ENCODE measurements at places on chromosomes 3 and 15. TPM values are rescaled to one million over a fixed set of nuclear protein-coding genes. Genes with fewer than 3 reads are reported as not detected.
A peak's percentile ranks its signal among the peaks of the same experiment; 100 is the strongest.

GRCh38 chr3:31516757-31517156 is 16.0 kb upstream of the STT3B start:
- ATAC-seq: no peak

The AP3B2 gene
- total RNA-seq: 0.88 TPM

The GOLGA6L10 gene
- total RNA-seq: 3.9 TPM

The CYP1A1 gene
- total RNA-seq: not detected

DNA sequence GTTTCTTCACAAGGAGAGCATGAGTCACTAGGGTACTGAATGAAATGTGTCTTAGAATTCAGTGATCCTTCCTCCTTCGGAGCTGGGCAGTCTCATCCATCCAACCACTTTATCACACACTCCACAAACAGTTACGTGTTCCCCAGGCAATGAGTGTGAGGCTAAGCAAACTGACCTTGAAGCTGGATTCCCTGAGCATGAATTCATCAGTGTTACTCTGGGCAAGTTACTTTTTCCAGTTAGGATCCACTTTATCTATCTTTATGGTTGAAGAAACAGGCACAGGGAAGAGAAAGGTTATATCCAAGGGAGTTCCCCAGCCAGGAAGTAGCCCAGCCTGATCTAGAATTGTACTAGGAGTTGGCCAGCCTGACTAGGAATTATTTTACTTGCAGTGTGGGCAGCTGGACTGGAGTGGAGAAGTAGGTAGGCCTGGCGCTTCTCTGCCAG is 17.1 kb upstream of the GCNT3 start:
- ATAC-seq: peak; percentile 78

The C15orf61 gene
- total RNA-seq: 2.8 TPM

The CX3CR1 gene
- total RNA-seq: 0.84 TPM

GRCh38 chr3:64988188-64988587 is 300.4 kb upstream of the ADAMTS9 start:
- peak; percentile 89 for ATAC-seq

The AMOTL2 gene
- total RNA-seq: 33.2 TPM

- no peak for ATAC-seq
Measured at GRCh38 chr15:78182336-78182700, 33.2 kb downstream of the IDH3A start.

DNA sequence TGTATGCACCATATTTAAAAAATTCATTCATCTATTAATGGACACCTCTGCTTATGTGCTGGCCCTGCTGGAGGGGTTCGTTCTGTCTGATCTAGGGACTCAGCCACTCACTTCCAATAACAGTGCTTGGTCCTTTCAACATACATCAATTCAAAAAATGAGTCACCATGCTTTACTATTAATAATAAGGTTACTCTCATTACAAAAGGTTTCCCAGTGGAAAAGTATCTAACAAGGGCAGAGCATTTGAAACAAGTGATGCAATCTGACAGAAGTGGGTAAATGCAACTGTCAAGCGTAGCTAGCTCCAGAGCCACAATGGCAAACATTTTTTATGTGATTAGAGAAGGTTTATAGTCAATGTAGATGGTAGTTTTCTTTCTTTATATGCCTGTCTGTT is 67.9 kb upstream of the TNIK start:
- ATAC-seq: no peak

DNA sequence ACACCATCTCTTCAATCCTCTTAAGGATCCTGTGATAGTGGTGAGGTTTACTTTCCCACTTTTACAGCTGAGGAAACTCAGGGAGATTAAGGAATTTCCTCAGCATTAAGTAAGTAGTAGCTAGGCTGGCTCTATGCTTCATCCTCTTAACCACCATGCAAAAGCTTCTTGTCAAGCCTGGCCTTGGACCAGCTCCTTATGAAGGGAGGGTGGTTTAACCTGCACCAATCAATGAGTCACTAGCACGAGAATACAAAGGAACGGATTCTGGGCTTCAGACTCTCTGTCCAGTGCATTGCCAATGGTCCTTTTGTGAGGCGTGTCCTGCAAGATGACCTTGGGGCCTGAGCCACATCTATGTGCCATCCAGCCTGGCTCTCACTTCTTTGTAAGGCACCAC is 202.0 kb upstream of the CFAP20DC start:
- peak; percentile 68 for ATAC-seq
